ENCODE measurements at places on chromosomes 16 and 17.

DNA sequence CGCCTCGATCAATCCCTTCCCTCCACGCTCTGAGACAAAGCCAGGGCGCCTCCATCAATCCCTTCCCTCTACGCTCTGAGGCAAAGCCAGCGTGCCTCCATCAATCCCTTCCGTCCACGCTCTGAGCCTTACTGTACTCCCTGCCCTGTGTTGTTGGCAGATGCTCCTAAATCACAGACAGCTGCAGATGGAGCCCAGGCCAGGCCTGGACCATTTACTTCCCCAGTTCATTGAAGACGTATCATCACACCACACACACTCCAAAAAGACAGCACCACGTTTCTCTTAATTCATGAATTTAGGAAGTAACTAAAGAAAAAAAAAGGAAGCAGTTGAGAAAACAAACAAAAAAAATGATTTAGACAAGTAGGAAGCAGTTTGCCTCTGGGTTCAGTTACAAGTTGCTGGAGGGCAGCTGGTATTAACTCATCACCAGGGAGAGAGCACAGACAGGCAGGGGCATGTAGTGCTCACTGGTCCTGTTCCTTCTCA lies 7.4 kb upstream of the CD300LD start:
- DNase-seq = no peak

- DNase-seq = peak; percentile 46
Measured at GRCh38 chr17:48335858-48336500, 94.0 kb downstream of the SKAP1 start.

GRCh38 chr17:80416940-80417293 lies 1.9 kb downstream of the ENDOV start:
- no peak for DNase-seq

DNA sequence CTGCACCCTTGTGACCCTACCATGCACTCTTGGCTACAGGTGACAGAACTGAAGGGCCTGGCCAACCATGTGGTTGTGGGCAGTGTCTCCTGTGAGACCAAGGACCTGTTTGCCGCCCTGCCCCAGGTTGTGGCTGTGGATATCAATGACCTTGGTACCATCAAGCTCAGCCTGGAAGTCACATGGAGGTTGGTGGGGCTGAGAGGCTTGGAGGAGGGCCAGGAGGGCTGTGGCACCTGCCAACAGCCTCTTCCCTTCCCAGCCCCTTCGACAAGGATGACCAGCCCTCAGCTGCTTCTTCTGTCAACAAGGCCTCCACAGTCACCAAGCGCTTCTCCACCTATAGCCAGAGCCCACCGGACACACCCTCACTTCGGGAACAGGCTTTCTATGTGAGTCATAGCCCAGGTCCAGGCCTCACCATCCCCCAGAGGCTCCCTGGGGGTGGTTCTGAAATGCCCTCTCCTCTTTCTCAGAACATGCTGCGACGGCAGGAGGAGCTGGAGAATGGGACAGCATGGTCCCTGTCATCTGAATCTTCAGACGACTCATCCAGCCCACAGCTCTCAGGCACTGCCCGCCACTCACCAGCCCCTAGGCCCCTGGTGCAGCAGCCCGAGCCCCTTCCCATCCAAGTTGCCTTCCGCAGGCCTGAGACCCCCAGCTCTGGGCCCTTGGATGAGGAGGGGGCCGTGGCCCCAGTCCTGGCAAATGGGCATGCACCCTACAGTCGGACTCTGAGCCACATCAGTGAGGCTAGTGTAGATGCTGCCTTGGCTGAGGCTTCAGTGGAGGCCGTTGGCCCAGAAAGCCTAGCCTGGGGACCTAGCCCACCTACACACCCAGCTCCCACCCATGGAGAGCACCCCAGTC lies 13.0 kb downstream of the RIPOR1 start:
- DNase-seq = no peak

All from GM13976 (cell line).